ENCODE measurements at places on chromosomes 4 and X.

DNA sequence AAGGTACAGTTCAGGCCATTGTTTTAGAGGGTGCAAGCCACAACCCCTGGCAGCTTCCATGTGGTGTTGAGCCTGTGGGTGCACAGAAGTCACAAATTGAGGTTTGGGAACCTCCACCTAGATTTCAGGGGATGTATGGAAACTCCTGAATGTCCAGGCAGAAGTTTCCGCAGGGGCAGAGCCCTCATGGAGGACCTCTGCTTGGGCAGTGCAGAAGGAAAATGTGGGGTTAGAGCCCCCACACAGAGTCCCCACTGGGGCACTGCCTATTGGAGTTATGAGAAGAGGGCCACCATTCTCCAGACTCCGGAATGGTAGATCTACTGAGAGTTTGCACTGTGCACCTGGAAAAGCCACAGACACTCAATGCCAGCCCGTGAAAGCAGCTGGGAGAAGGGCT is 242.0 kb upstream of the ACTRT1 start:
- DNase-seq, result no peak

DNA sequence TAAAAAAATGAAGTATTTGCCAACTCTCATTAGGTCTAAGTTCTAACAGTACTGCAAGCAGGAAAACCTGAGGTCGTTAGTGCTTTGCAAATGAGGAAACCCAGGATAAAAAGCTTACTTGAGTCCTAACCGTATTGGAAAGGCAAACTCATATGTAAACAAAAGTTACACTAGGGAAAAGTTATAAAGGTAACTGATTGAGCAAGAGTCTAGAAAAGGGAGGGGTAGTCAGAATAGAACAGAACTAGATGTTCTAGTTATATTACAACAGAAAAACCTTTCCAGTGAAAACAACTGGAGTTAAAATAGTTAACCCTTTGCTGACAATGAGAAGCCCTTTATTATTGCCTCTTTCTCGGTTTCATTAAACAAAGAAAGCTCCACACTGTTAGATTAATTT is 66.4 kb upstream of the MAOA start:
- DNase-seq, result no peak

GRCh38 chr4:76148142-76148865 is at the start of gene NUP54:
Gene NUP54 (minus strand): TSS chr4:76148397. CDS start chr4:76148374, 23 bp downstream.
- peak; percentile 84 for DNase-seq

GRCh38 chr4:92163348-92163747 is 140.4 kb upstream of the GRID2 start:
- DNase-seq, result no peak

DNA sequence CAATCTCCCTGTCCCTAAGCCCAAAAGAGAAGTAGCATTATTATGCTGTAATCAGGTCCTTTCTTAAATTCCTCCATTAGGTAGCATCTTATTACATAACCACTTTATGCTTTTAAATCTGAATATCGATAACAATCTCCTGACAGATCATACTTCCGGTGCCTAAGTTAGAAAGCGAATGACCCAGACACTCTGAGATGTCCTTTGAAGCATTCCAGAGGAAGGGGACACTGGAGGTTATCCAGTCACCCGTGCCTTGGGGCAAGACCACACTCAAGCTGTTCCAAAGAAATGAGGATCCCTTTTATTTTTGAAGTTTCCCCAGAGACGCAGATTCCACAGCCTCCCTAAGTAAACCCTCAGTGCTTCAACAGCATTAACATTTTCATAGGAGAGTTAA is 125.7 kb downstream of the PALLD start:
- no peak for DNase-seq

DNA sequence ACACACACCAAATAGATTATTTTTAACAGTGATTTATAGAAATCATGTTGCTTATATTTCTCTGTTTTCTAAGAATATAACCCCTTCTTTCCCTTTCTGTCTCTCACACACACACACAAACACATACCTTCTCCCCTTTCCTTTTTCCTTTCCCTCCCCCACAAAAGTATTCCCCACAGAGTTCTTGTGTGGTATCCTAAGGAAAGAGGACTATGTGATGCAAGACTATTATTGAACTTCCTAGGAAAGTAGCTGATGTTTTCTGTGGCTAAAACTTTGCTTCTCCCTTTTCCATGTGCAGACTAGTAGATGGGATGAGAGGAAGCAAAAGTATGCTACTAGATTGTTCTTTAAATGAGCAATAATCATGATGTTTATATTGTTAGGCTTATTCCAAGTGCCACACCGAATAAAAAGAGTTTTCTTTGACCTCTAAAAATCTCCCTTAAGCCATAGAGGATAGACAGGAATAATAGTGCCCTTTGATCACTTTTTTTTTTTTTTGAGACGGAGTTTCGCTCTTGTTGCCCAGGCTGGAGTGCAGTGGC is 38.7 kb downstream of the CPEB2 start:
- no peak for DNase-seq

DNA sequence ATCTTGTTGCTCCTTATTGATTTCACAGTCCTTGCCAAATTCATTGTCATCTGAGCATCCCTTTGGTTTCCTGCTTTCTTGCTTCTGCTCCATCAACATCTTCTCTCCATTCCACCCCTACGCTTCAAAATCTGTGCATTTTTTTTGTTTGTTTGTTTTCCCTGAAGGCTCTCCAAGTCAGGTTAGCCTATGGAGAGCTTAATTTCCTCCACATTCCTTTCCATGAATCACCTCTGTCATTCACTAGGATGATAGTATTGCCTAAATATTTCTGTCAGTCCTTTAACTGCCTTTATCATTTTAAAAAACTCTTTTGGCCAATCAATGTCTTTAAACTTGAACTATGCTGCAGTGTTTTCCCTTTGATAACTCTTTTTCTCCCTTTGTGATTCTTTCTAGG is 67.7 kb downstream of the PPARGC1A start:
- DNase-seq, result no peak

GRCh38 chr4:45062935-45063545 is 336.7 kb upstream of the GNPDA2 start:
- no peak for DNase-seq

GRCh38 chr4:147526272-147526654 is 45.4 kb downstream of the EDNRA start:
- DNase-seq, result no peak

GRCh38 chr4:77990904-77991358 is 66.2 kb upstream of the FRAS1 start:
- DNase-seq, result no peak

GRCh38 chrX:150032742-150033141 is 94.5 kb upstream of the EOLA2 start:
- DNase-seq, result no peak

DNA sequence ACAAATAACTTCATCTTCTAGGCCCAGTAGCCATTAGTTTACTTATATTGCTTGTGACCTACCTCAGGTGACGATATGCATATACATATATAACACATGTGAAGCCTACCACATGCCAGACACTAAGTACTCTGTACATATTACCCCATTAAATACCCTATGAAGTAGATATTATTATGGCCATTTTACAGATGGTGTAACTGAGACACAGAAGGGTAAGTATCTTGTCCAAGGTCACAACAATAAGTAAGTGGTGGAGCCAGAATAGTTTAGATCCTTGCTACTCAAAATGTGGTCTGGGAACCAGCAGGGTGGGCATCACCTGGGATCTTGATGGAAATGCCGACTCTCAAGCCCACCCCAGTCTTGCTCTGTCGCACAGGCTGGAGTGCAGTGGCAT is 78.1 kb upstream of the RAPGEF2 start:
- no peak for DNase-seq

DNA sequence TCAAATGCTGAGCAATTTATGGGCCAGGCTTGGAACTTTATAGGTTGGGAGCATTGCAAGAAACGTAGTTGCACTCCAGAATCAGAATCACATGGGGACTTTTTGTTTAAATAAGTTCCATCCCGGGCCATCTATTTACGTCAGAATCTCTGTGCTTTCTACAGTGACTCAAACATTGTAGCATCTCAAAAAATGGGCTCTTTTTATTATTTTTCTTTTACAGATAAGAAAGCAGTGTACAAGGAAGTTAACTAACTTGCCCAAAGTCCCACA is 10.2 kb downstream of the CC2D2A start:
- DNase-seq, result no peak

DNA sequence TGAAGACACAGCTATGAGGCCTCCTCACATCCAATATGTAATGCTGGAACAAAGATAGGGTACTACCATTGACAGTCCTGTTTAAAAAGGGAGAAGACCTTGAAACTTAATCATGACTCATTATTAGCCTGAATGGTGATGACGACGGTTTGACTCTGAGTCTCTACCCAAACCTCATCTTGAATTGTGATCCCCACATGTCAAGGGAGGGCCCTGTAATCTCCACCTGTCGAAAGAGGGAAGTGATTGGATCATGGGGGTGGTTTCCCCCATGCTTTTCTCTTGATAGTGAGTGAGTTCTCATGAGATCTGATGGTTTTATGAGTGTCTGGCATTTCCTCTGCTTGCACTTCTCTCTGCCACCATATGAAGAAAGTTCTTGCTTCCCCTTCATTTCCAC is 395.3 kb upstream of the CPEB2 start:
- DNase-seq, result no peak

GRCh38 chrX:42619068-42619467 is 158.9 kb downstream of the PPP1R2C start:
- no peak for DNase-seq

- DNase-seq, result no peak
Measured at GRCh38 chr4:24978291-24979075, 52.3 kb downstream of the LGI2 start.

GRCh38 chr4:18980516-18981233 is 959.1 kb upstream of the LCORL start:
- no peak for DNase-seq

- DNase-seq, result no peak
Measured at GRCh38 chr4:174307694-174308093, 24.0 kb downstream of the CEP44 start.

GRCh38 chr4:78630615-78631014 is 79.0 kb downstream of the ANXA3 start:
- no peak for DNase-seq

- DNase-seq, result no peak
Measured at GRCh38 chr4:48156423-48156822, 22.4 kb upstream of the TXK start.

DNA sequence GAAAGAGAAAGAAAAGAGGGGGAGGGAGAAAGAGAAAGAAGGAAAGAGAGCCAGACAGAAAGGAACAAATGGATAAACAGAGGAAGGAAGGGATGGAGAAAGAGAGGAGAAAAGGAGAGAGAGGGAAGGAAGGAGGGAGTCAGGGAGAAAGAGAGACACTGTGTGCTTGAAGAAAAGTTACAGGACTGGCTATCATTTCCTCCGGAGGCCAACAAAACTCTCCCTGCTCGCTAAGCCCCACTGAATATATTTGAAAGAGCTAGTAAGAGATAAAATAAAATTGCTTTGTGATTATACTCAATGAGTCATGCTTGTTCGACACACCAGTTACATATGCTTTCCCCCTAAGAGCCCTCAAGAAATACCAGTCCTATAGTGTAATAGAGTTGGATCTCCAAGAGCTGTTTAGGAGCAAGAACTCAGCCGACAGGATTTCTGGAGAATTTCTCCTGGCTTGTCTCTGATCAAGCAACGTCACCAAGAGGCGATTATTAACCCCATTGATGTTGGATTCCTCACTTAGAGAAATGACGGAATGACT is 102.2 kb downstream of the MXRA5 start:
- DNase-seq, result no peak

DNA sequence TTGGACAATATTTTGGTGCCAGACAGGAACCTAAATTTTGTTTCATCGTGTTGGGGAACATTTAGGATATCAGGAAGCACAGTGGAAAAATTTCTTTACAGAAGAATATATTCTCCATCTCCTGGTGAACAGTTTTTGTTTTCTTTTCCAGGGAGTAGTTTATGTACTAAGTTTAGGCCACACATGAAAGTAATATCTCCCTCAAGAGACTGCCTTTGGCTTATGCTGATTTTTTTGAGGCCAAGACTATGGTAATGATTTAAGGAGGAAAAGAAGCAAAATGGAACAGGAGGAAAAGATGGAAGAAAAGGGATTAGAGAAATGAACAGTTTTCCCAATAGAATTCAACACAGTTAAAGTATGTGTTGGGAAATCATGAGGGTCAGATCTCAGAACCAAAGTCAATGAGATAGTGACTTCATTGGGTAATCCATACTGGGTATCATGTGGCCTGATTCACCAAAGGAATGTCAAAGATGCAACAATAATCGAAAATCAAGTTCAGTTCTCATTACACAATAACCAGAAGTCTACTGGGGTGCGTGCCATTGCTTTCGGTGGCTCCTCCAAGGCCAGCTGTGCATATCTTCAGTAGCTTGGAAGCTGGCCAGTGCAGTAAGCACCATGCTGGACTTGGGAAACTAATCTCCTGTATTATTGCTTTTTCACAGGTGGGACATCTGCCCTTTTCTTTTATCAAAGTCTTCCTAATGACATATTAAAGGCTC is 234.8 kb downstream of the COL25A1 start:
- DNase-seq, result no peak

DNA sequence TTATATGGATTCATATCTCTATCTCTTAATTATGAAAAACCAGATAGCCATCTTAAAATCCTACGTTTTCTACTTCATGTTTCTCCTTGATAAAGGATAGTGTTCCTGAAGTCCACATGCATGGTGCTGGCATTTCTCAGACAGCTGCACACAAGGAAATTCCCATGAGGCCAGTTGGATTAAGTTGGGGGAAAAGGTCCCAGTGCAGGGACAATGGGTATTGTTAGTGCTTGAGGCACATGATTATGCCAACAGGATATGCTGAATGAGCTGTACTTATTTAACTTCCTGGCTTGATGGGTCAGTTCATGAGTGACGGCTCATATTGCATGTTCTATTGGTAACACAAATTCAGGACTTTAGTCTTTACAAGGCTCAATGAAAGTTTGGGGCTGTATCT is 913.9 kb upstream of the NDST4 start:
- DNase-seq, result no peak

DNA sequence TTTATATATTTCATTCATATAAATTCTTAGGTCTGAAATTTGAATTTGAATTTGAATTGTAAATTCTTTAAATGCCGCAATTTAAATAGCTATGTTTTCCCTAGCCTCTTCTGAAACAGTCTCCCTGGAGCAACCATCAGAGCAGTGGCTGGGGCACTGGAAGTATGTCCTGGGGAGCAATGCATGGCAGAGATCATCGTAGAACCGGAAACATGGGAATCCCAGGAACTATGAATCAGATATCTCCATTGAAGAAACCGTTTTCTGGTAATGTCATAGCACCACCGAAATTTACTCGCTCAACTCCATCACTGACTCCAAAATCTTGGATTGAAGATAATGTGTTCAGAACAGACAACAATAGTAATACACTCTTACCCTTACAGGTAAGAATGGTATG is 4.9 kb downstream of the CPEB2 start:
- DNase-seq, result no peak

DNA sequence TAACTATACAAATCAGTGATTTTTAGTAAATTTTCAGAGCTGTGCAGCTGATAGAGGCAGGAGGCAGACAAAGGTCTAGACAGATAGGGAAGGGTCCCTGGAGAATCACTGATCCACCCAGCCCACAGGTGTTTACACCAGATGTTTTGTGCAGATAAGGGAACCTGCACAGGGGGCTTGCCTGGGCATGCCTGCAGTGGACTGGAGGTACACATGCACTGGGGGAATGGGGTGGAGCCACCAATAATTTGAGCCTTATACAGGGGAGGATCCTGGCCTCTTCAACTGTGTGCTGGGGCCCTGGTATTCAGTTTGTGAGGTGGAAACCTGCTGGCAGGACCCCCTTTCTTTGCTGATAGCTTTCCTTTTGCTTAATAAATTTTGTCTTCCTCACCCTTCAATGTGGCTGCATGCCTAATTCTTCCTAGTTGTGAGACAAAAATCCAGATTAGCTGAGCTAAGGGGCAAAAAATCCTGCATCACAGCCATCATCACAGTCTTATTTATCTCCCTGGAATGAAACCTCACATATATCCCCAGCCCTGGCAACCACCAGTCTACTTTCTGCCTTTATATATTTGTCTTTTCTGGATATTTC is 102.8 kb downstream of the KDM6A start:
- no peak for DNase-seq
